ENCODE measurements at places on chromosomes 6 and 20.

DNA sequence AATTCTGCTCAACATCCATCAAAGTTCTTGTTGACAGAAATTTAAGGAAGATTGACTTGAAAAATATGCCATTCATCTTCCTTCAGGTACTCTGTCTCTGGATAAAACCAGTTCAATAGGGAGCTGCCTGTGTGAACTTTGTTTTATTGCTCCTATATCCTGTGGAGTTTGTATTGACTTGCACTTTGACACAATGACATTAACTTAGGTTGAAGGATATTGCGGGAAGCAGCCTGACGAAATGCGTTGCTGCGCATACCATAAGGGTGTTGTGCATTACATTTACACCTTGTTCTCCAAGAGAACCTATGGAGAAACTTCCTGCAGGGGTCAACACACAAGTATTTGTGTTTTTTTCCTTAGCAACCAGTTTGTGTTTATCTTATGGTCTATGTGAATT is 185.4 kb upstream of the GRIK2 start:
- no peak for DNase-seq

- DNase-seq: no peak
Measured at GRCh38 chr20:15742087-15742486, 831.2 kb downstream of the KIF16B start.

DNA sequence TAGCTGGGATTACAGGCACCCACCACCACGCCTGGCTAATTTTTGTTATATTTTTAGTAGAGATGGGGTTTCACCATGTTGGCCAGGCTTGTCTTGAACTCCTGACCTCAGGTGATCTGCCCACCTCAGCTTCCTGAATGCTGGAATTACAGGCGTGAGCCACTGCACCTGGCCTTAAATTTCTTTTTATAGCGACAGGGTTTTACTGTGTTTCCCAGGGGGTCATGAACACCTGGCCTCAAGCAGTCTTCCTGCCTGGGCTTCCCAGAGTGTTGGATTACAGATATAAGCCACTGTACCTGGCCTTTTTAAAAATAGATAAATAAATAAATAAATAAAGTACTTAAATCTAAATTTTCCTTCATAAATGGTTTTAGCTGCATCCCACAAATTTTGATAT is 57.5 kb downstream of the LIN28B start:
- DNase-seq: no peak

- DNase-seq: no peak
Measured at GRCh38 chr20:38831049-38831691, 25.7 kb downstream of the PPP1R16B start.

- DNase-seq: no peak
Measured at GRCh38 chr20:57397693-57398108, 6.5 kb downstream of the RBM38 start.

- DNase-seq: no peak
Measured at GRCh38 chr6:50451826-50452400, 261.4 kb upstream of the TFAP2D start.

- DNase-seq: no peak
Measured at GRCh38 chr20:25491446-25492038, 84.1 kb downstream of the GINS1 start.

DNA sequence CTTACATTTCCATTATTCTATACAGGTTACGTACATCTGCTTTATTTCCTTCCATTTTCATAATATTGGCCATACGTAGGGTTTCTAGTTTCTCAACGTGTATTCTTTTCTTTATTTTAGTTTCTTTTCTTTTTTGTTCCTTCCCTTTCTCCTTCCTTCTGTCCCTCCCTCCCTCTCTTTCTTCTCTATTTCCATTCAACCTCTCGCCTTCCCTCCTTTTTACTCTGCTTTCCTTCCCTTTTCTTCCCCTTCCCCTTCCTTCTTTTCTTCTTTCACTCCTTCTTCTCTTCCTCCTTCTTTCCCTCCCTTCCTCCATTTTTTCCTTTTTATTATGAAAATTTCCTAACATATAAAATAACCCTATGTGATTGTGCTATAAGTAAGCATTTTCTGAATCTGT is 8.7 kb upstream of the HLA-G start:
- no peak for DNase-seq

DNA sequence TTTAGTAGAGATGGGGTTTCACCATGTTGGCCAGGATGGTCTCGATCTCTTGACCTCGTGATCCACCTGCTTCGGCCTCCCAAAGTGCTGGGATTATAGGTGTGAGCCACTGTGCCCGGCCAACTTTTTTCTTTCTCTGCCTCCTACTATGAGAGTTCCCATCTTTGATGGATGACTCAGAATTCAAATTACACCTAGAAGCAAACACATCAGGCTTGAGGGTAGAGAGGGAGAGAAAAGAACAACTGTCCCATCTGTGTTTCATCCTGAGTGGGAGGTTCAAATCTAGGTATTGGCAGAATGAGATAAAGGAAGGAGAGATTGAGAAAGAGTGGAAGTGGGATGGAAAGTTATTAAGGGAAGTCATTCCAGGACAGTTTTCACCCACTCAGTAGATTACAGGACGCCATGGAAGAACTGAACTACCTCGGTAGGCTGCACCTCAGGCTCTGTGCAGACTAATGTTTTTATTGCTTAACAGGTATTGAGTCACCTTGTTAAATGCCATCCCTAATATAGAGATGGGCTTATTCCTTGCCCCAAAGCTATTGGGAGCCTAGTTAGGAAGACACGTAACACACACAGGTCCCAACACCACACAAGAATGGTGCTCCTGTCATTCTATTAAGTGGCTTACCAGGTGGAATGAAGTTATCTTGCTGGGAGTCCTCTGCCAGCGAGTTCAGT is 275.7 kb downstream of the SOX4 start:
- DNase-seq: no peak

DNA sequence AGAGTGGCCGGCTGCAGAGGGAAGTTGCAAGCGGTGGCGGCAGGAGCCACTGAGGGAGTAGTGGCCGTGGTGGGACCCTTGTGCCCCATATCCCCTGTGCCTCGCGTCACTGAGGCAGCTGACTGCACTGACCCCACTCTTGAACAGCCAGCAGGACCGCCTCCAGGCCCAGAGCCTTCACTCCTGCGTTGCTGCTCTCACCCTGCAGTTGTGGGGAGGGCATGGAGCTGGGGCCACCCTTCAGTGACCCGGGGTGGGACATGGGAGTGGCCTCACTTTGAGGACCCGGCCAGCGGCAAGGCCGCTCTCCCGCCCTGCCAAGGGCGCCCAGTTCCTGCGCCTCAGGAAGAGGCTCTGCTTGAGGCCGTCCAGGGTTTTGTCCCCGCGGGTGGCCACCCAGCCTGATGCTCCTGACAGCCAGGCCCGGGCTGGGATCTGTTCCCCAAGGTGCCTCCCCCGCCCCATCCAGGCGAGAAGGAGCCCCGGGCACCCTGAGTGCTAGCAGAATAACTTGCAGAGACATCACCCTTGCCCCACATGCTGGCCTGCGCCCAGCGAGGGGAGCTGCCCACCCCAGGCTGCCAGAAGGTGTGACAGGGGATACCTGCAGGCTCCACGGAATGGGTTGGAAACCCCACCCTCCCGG is 44.4 kb downstream of the HLA-DRA start:
- no peak for DNase-seq

GRCh38 chr6:106180208-106180607 is 94.1 kb downstream of the PRDM1 start:
- no peak for DNase-seq

DNA sequence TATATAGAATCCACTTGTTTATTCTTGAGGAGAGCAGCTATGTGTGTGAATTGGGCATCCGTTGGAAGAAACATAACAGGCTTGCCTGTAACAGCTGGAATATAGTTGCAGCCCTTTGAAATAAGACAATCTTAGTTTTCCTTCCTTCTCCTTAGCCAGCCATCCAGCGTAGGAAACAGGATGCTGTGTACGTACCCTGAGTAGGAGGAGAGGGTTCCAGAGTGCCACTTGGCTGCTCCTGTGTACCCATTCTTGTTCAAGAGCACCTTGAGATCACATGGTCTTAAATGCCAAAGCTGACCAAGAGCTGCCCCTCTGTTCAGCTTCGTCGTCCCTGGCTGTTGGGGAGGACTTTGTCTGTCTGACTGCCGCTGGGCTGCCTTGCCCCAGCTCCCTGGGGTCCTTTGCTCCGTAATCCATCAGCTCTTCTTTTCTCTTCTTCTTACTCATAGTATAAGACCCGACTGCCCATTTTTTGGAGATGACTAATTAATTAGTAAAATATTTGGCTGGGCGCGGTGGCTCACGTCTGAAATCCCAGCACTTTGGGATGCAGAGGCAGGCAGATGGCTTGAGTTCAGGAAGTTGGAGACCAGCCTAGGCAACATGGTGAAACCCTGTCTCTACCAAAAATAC is 49.0 kb downstream of the RREB1 start:
- no peak for DNase-seq

- no peak for DNase-seq
Measured at GRCh38 chr6:144896289-144896688, 611.2 kb downstream of the UTRN start.

GRCh38 chr20:19181552-19181951 is 30.9 kb upstream of the SLC24A3 start:
- DNase-seq: no peak

- DNase-seq: no peak
Measured at GRCh38 chr6:6164367-6164766, 156.1 kb downstream of the F13A1 start.

DNA sequence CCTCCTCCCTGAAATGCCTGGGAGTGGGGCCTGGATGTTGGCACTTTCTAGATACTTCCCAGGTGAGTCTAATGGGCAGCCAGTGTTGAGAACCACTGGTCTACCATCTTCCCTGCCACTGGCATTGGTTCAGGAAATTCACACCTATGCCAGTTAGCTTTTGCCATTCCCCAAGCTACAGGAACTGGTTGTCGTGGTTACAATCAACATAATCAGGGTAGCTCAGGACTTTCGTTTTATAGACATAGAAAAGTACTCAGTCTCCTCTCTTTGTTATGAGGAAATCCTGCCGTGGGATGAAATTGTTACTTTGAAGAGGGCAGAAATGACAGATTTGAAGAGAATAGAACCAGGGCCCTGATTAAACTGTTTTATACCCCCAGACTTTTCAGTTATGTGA is 127.9 kb upstream of the FOXO3 start:
- no peak for DNase-seq

GRCh38 chr20:39946931-39947330 is 742.1 kb downstream of the MAFB start:
- DNase-seq: no peak

DNA sequence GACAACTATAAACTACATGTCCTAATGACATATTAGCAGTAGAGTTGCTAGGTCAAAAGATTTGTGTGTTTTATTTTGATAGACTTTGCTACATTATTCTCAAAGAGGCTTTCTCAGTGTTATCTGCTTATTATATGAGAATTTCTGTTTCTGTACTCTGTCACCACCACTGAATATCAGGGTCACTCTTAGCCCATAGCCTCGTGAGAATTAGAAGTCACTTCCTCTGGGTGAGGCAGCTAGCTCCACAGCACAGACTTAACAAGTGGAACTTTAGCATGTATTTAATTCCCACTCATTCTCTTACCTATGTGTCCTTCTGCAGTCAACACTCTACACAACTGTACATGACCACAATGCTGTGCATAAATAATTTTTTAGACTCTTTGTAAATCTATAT is 6.7 kb downstream of the PHACTR2 start:
- no peak for DNase-seq

DNA sequence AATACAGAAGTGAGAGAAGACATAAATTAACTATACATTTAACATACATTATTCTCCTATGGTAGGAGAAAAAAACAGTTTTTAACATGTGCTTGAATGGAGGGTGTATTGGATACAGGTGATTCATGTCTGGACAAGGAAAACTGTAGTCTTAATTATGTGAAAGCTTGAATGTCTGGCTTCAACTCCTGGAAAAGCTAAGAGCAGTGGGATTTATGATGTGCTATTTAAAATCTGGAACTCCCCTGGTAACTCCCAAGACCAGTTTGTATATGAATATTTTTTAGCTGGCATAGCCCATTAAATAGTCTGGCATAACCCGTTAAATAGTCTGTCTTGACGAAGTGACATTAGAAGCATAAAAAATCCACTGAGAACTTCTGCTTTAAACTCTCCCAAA is 410.0 kb upstream of the PTCHD4 start:
- DNase-seq: no peak

DNA sequence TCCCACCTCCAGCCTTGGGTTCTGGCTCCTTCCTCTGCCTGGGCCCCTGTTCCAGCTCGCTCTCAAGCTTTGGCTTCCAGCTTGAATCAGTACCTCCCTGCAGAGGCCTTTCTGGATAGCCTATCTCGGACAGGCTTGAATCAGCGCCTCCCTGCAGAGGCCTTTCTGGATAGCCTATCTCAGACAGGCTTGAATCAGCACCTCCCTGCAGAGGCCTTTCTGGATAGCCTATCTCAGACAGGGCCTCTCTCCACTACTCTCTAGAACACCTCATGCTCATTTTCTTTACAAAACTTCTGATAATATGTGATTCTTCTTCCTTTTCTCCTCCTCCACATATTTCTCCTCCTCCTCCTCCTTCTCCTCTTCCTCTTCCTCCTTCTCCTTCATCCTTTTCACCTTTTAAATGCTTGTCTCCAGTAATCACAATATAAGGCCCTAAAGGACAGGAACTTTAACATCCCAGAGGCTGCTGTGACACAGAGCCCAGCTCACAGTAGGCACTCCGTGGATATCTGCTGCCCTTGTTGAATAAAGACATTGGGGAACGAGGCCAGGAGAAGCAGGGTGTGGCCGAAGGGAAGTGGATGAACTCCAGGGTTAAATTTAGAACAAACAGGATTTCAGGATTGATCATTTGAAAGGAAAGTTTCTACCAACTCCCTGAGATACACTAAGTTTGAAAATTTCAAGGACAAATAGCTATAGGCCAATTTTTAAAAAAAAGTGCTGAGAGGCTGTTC is 9.3 kb upstream of the RPS6KA2 start:
- DNase-seq: no peak

DNA sequence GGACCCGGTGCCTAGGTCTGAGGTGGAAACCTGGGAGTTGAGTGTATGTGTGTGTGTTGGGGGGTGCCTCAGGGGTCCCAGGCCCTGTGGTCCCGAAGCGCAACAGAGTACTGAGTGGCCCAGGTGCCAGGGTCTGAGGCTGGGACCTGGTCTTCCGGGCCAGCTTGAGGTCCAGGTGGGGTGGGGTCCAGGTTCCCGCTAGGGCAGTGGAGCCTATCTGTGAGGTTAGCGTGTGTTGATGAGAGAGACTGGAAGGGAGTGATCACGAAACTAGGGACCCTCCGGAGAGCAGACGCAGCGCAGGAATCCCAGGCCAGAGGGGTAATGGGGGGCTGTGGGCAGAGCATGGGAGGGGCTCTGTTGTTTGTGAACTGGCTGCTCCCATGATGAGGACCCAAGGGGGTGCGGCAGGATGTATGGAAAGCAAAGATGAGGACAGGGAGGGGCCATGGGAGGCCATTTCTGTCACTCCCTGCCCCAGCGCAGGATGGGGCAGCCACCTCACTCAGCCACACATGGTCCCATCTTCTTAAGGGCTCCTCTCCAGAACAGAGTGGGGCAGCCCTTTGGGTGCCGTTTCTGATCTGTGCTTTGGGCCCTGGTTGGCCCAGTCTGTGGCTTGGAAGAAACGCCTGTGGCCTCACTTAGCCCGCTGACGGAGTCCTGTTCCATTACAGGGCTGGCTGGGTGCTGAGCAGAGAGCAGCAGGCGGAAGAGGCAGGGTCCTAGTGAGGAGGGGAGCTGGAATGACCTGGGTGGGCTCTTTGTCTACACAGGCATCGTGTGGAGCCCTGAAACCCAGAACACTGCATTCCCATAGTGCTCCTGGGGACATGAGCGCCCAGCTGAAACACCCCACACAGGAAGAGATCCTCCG is 872 bp downstream of the HSPA12B start:
- DNase-seq: no peak

GRCh38 chr20:62243906-62244515 is 5.7 kb downstream of the OSBPL2 start:
- no peak for DNase-seq

Data from NCI-H1436 treated with DMSO at 0.1 percent for 48 hours (cell line).